ENCODE measurements at places on chromosomes 13 and 19. TPM values are rescaled to one million over a fixed set of nuclear protein-coding genes. Genes with fewer than 3 reads are reported as not detected.

GRCh38 chr13:66551128-66551527 lies 679.0 kb downstream of the PCDH9 start:
- DNase-seq: no peak

The IFNL1 gene
- not detected for polyA plus RNA-seq

The PDX1 gene
- not detected for polyA plus RNA-seq

- no peak for DNase-seq
Observed at GRCh38 chr13:35876601-35877000, 254.6 kb downstream of the DCLK1 start.

GRCh38 chr13:71454509-71454908 lies 412.5 kb downstream of the DACH1 start:
- DNase-seq: no peak

Data from spinal cord (tissue), 10 donors.